NK-92 treated with Interleukin-12 subunit alpha and Interleukin-12 subunit beta, amount 100 ng/mL, for 24 hours (cell line): ENCODE measurements at places on chromosomes 11 and 22.

DNA sequence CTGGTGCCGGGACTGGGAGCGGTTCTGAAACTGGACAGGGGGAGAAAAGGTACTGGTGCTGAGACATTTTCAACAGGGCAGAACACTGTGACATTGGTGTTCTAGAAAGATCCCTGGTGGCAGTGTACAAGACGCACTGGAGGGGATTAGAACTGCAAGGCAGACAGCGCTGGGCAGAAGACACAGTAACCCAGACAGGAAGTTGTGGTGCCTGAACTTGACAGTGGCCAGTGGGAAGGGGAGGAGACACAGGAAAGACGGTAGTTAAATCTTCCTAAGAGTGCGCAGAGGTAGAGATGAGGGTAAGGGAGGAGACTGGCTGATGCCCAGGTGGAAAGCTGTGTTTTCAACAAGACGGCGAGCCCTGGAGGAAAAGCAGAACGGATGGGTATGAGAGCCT, 24.5 kb downstream of the FAM227A start:
- no peak for DNase-seq

DNA sequence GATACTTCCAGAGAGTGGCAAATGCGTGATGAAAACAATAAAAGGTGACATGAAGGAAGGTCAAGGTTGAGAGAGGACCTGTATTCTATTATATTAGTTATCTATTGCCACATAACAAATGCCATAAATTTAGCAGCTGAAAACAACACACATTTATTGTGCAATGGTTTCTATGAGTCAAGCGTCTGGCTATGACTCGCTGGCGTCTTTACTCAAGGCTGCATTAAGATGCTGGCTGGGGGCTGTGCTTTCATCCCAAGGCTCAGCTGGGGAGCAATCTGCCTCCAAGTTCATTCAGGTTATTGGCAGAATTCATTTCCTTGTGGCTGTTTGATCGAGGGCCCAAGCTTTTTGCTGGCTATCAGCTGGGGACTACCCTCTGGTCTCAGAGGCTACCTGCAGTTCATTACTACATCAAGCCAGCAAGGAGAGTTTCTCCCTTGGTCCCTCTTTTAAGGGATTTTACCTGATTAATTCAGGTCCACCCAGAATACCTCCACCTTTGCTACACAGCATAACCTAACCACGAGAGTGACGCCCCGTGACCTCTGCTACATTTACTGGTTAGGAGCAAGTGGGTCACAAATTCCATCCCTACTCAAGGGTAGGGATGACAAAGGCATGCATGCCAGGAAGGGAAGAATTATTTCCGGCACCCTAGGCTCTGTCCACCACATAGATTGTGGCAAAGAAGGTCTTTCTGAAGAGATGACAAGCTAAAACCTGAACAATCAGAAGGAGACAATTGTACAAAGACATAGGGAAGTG, 549.1 kb downstream of the MN1 start:
- DNase-seq: peak; percentile 21

DNA sequence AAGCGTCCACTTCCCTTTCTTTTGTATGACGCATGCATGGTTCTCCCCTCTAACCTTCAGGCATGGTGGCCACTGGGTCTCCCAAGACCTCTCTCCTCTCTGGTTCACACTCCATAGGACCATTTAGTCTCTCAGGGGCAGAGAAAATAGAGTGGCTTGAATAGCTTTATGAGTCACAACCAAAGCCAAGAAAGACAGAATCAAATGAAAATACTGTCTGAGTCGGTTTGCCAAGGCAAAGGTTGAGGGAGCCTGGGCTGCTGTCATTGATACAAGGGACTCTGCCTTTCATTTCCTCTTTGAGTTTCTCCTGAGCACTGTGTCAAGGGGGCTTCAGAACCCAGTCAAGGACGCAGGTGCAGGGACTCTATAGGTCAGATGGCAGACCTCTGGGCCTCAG, 44.2 kb downstream of the TENM4 start:
- no peak for DNase-seq

DNA sequence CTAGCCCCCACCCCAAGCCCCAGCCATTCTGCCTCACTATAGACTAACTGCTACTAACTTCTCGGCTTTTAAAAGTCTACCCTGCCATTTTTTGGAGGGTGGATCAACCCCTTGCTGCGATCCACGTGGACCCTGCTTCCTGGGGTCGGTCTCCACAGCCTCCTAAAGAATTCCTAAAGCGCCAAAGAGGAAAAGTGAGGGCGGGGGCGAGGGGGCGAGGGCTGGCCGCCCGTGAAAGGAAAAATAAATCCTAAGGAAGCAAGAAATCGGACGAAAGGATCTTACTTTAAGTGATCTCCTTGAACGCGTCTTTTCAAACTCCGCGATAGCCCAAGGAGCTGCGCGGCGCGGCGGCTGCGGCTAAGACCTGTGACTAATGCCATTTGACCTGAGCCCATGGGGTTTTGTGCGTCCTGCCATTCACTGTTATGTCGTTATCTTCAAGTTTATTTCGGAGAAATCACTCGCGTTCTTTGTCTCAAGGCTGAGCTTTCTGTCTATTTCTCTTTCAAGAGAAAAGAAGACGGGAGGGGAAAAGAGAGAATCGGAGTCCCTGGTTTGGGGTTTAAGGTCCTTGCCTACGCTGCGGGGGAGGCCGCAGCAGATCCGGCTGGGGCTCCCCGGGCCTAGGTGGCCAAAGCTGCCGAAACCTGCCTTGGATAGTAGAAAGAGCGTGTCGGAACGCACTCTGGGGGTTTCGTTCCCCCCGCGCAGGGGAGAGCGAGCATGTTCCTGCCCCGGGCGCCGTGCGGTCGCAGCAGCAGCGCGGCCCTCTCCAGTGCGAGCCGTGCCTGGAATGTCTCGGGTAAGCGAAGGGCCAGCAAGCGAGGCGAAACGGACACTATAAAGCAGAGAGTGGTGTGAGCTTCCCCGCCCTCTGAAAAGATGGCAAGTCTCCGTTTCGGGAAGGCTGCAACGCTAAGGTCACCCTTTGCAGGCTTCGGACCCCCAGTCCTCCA, 2.8 kb upstream of the DBX1 start:
- DNase-seq: no peak

- DNase-seq: no peak
Observed at GRCh38 chr11:62880231-62880802, 379 bp upstream of the SLC3A2 start.

DNA sequence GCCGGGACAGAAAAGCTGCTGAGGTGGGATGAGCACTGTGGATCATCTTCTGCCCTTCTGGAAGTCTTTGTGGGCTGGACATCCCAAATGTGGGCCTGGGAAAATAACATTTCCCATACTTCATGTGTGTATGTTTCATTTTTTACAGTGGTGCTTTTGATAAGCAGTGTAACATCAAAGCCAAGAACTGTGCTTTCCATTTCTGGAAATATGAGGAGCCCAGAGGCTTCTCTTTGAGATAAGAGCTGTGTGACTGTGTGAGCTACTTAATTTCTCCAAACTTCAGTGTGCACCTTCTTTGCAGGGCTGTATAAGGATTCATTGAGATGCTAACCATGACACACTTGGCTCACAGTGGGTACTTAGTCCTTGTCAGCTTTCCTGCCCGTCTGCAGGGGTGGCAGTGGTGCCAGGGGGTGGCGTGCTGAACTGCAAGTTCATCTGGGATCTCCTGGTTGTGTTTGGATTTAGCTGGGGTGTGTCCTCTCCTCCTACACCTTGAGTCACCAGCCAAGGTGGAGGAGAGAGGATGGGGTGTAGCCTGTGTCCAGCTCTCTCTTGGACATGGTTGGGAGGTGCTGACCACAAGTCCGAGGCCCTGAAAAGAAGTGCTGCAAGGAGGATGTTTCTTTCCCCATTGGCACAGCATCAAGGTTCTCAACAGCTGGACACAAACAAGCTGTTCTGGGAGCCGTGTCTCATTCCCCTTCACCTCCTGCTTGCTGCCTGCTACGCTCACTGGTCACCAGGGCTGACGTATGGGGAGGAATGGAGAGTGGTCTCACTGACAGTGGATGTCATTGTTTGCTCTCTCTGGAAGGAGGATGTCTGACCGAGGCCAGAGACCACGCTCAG, 139.4 kb downstream of the TEAD1 start:
- no peak for DNase-seq

DNA sequence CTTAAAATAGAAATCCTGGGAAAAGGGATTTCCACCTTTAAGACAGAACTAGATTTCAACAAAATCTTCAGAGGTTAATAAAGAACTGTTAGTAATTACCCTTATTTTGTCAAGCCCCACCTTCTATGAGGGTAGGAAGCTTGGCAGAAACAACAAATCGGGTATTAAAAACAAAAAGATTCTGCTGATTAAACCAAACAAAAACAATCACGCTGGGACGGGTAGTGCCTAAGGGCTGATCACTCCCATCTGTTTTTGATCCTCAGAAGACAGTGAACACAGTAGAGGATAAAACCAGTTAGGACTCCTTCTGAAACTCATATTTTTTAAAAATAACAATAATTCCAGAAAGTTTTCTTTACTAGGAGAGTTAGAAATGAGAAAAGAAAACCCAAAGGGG, 441.3 kb upstream of the API5 start:
- no peak for DNase-seq

DNA sequence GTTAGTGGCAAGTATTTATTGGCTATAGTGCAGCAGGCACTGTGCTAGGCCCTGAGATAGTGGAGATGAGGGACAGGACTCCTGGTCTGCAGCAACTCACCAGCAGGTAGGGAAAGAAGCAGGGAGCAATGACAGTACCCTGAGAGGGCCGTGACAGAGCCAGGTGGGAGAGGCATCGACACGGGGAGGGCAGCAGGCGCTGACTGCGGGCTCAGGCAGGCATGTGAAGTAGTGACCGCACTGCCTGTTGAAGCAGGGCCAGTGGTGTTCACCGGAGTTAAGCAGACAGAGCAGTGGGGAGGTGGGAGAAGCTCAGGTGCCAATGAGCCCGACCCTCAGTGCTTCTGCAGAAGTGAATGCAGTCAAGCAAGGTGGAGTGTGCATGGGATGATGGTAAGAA, 43.7 kb upstream of the ADA2 start:
- no peak for DNase-seq

- DNase-seq: no peak
Observed at GRCh38 chr11:110169738-110170137, 76.5 kb downstream of the ZC3H12C start.

GRCh38 chr11:63915961-63916836, 765 bp downstream of the RCOR2 start:
- no peak for DNase-seq

DNA sequence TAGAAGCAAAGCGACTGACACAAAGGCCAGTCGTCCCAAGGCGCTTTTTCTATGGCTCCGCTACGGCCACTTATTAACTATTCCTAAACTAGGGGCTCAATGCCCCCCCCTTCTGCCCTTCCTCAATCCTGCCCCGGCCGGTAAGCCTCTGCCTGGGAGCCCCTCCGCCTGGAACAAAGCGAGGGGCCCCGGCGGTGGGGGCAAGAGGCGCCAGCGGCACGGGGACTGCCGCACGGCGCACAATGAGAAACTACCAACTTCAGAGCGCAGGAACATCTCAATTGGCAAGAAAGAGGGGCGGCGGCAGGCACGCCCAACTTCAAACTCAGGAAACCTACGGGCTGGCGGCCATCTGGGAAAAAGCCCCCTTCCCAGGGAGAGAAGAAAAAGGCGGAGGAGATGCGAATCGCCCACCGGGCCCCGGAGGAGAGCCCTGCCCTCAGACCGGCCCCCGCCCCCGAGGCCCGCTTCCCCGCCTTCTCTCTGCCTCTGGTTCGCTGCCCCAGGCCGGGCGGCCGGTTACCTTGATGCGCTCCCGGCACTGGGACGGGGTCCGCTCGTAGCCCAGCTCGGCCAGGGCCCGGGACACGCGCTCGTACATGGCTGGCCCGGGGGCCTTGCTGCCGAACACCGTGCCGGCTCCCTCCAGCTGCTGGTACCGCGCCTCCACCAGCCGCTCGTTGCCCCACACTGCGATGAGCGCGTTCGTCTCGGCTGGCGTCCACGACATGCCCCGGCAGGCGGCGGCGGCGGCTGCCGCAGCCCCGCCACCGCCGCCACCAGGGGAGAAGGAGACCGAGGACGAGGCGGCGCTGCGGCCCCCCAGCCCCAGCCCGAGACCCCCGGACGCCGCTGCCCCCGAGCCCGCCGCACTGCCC, 619 bp downstream of the MSANTD2 start:
- no peak for DNase-seq

DNA sequence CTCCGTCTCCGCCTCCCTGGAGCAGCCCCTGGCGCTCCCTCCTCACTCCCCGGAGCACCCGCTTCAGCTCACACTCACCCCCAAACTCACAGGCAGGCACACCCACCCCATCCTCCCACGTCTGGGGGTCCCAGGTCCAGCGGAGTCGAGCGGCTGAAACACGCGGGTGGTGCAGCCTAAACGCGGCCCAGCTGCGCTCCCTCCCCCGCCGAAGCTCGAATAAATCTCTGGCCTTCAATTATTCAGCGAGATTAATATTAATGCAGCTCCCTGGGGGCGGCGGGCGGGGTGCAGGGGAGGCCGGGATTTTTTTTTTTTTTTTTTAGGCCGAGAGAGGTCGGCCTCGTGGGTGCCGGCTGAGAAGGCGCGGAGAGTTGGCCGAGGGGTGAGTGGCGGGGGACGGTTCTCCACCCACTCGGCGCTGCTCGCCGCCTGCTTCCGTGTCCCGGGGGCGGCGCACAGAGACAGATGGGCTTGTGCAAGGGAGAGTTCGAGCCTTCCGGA, 524 bp upstream of the SLC1A2 start:
- DNase-seq: no peak

DNA sequence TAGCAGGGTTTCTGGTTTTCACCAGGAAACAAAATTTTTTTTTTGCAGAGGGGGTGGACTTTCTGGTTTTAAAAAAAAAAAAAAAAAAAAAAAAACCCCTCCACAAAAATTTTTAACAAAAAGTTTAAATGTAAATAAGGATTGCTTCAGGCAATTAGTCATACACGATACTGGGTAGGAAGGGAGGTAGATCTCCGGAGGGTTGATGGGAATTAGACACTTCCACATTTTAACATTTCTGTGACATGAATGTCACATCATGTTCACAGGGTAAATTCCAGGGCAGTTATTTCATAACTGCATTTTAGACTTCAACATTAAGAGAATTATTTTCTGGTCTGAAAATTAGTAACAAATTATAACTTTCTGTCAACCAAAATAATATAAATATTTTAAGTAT, 15.9 kb downstream of the NUP98 start:
- no peak for DNase-seq

DNA sequence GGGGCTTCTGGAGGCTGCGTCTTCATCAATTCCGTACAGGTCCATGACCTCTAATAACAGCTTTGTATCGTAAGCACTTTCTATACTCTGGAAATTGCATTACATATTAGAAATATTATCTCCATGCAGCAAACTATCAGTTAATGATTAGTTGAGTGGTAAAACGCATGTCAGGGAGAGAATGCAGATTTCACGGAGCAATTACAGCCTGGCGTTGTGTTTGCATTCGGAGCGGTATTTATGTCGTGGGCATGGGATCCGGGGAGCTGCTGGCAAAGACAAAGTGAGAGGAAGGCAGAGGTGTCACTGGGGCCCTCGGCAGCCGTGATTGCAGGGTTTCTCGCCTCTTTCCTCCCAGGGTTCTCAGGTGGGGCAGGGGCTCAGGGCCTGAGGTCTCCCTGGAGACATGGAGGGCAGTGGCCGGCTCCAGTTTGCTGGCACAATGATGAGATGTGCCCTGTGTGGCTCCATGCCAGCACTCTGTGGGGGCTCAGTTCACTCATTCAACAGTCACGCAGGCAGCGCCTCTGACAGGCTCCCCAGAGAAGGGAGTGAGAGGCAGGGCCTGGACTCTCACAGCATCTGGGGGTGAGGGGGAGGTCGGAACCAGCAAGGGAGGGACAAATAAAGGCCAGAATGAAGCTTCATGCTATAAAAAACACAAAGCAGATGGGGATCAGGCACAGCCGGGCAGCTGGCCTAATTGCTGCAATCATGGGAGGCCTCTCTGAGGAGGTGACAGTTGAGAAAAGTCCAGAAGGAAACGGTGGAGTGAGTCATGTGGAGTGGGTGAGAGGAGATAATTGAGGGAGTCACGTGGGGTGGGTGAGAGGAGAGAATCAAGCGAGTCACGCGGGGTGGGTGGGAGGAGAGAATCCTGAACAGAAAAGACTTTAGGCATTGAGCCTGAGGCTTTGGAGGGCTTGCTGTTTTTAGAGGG, 1002.7 kb downstream of the BRD1 start:
- peak; percentile 27 for DNase-seq
